ENCODE measurements at places on chromosomes 2 and 18.

DNA sequence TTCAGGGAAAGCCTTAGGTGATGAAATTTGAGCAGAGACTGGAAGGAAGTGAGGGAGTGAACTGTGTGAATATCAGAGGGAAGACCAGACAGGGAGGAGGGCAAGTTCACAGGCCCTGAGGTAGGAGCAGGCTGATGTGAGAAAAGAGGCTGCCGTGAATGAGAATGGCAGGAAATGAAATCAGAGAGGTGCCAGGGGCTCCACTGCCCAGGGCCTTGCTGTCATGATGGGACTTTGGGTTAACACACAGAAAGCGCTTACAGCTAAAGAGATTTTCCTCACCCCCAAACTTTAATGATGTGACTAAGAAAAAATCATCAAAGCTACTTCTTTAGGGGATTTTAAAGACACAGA is 53.8 kb downstream of the MARCHF4 start:
- DNase-seq: no peak

GRCh38 chr2:30821960-30822359 is 14.7 kb upstream of the CAPN13 start:
- no peak for DNase-seq

DNA sequence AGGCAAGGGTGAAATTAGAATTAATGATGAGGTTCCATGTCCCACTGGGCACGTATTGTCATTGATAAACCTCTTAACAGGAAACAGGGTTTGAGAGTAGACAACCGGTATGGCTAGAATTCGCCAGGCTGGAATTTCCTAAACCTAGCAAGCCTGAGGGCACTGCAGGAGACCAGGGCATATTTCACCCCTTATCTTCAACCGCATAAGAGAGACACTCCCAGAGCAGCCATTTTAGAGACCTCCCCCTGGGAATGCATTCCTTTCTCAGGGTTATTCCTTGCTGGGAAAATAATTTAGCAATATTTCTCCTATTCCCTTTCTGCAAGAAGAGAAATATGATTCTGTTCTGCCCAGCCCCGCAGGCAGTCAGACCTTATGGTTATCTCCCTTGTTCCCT is 334.6 kb upstream of the LYPD1 start:
- no peak for DNase-seq

DNA sequence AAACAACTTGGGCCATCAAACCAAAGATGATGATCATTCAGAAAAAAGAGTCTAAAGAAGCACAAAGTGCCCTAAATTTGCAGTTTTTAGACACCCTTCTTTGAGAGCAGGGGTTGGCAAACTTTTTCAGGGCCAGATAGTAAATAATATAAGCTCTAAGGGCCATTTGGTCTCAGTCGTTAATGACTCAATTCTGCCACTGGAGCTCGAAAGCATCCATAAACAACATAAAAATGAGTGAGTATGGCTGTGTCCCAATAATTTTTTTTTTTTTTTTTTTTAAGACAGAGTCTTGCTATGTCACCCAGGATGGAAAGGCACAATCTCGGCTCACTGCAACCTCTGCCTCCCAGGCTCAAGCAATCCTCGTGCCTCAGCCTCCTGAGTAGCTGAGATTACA is 152.3 kb downstream of the DTNB start:
- DNase-seq: no peak

- peak; percentile 19 for DNase-seq
Observed at GRCh38 chr2:12717191-12718014, 667 bp downstream of the TRIB2 start.

DNA sequence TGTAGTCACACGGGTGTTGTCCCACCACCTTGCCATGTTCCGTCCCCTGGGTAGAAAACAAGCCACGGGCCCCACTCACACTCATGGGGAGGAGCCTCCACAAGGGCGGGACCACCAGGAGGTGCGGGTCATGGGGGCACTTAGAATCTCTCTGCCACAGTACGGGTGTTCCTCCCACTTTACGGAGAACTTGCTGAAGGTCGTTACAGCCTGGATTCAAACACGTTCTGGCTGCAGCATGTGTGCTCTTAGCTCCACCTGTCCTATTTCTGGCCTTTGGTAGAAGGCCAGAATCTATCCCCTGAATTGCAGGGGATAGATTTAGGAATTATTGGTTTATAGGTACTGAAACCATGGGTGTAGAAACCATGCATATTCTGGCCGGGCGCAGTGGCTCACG is 14.9 kb upstream of the CEP192 start:
- DNase-seq: no peak

DNA sequence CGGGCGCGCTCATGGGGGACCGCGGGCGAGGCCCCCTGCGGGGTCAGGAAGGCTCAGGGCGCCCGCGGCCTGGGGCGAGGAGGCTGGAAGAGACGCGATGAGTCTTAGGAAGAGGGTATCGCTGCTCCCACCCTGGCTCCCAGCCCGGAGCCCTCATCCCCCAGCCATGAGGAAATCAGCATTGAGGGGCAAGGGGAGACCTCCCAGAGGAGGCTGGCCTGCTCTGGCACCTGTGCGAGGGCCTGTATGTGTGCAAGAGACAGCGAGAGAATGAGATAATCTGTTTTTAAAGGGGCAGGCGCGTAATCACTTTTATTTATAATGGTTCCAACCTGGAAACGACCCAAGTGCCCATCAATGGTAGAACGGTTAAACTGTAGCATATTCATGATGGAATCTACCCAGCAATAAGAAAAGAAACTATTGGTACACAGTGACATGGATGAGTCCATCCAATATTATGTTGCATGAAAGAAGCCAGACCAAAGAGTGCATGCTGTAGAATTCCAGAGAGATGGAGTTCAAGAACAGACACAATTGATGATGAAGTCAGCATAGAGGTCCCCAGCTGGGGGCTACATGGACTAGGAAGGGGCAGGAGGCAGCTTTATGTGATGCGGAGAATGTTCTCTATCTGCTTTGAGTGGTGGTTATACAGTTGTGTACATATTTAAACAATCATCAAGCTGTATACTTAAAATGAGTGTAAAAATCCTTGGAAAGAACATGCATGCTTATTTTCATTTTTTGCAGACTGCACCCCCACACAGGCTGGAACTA is 14.4 kb downstream of the FBXO41 start:
- DNase-seq: no peak

DNA sequence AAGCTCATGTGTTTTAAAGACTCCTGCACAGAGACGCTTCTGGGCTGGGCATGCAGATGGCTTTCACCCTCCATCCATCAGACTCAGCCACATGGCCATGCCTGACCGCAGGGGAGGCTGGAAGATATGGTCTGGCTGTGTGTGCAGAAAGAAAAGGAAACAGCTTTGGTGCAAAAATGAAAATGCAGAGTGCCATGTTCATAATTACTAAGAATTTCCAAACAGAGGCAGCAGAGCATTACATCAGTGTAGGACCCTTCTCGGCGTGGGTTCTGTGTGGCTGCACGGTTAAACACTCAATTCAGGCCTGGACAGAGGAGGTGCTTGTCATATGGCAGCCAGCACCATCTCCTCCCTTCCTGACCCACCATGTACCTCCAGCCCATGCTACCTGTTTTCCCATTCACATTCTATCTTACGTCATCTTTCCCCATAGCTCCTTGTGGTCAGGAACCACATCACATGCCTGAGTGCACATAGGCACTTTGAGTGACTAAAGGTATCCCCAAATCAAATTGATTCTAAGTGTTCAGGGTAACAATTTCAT is 200.3 kb upstream of the ID2 start:
- no peak for DNase-seq

- no peak for DNase-seq
Observed at GRCh38 chr2:177355874-177356273, 36.7 kb upstream of the AGPS start.

GRCh38 chr2:175633227-175633626 is 368.8 kb downstream of the LNPK start:
- DNase-seq: no peak

DNA sequence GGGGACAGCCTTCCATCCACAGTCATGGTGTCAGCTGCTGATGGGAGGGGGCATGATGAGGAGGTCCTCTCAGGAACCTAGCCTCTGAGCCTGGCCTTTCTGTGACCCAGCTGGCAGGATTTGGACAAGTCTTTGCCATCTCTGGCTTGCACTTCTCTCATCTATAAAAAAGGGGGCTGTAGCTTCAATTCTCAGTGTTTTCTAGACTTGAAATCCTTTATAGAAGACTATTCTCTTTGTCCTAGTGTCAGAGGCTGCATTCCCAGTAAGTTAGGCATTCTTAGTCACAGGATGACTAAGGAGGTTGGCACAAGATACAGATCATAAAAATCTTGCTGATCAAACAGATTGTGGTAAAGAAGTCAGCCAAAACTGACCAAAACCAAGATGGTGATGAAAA is 958.5 kb downstream of the CNTNAP5 start:
- DNase-seq: no peak

DNA sequence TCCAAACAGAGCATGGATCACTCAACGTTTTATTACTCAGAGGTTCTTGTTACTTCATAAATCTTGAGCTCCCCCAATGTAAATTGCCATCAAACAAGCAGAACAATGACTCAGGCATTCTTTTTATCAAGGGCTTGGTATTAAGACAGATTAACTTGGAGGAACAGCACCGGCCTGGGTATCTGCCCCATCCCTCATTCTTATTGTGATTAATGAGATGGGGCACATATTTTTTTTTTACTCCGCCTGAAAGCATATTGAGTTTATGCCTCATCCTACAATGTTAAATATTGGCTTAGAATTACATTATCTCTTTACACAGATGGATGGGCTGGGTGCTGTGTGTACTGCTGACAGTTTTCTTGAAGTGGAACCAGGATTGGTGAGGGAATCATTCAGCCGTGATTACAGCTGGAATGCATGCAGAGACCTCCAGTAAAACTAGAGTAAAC is 387.3 kb downstream of the CLIP4 start:
- no peak for DNase-seq

DNA sequence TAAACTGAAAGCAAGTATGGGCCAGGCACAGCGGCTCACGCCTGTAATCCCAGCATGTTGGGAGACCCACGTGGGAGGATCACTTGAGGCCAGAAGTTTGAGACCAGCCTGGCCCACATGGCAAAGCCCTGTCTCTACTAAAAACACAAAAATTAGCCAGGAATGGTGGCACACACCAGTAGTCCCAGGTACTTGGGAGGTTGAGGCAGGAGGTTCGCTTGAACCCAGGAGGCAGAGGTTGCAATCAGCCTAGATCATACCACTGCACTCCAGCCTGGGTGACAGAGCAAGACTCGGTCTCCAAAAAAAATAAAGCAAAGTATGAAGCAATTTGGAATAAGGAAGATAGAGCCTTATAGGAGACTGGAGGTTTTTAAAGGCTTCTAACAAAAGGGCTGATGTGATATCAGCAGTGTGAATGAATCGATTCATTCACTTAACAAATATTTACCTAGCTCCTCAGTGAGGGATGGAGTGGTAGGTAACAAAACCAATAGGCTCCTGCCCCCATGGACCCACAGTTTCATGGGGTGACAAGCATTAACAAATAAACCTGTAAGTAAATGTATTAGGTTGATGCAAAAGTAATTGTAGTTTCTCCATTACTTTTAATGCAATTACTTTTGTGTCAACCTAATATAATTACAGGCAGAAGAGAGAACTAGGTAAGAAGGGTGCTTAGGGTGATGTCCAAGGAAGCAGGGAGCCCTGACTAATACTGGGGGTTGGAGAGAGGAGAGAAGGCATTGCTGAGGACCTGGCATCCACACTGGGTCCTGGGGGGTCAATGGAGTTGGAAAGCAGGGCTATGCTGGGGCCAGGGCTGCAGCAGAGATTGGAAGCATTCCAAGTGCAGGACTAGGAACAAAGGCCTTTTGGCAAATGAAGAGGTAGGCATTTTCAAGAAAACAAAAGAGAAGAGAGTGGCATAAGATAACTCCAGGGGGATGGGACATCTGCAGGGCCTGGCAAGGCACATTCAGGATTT is 195.4 kb upstream of the ARL4C start:
- DNase-seq: no peak

All from activated CD8-positive, alpha-beta memory T cell treated with anti-CD3 and anti-CD28 coated beads for 1 hour (primary cell).